ENCODE measurements at places on chromosomes 11 and 22.

- DNase-seq, result no peak
Observed at GRCh38 chr11:69229511-69229910, 64.4 kb upstream of the MYEOV start.

GRCh38 chr22:33542153-33542552 is 378.1 kb downstream of the LARGE1 start:
- DNase-seq, result no peak

- DNase-seq, result no peak
Observed at GRCh38 chr22:38967451-38968450, 10.3 kb downstream of the APOBEC3A start.

DNA sequence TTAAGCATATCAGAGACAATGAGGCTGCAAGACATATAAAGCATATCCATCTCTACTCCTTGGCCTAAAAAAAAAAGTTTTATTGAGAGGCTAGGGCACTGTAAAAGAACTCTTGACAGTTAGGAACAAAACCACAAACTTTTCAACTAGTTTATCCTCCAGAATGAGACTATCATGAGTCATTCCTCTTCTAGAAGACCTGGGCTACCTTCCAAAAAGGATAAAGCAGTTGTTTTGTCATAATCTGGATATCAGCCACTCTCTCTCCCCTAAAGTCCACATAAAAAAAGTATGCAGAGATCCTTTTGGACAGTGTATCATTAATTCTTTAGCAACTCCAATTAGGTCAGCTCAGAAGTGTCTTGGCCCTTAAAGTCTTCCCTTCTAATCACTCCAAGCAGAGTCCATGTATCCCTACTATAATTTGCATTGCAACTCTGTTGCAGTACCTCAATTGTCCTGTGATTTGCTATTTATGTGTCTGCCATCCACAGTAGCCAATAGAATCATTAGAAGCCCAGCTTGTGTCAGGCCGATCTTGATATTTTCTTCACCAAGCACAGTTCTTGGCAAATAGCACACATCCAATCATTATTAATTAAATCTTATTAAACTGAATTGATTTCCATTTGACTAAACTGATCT is 10.4 kb downstream of the OR51T1 start:
- peak; percentile 75 for DNase-seq

GRCh38 chr22:37128555-37129281 is 19.2 kb upstream of the TMPRSS6 start:
- DNase-seq, result no peak

DNA sequence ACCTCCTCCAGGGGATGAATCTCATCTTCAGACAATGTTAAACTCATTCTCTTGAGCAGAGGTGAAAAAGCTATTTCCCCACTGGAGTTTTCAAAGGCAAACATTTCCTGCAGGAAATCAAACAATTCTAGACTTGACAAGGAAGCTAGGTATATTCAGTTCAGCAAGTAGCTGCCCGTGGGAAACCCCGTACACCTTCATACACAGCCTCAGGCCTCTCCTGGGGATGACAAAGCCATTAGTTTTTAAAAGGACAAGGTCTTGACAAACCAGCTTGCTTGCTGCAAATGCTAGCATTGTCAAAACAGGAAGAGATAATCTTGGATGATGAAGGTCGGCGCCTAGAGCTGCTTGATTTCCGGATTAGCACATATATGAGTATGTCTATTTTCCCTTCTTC is 1630.8 kb upstream of the TENM4 start:
- no peak for DNase-seq

DNA sequence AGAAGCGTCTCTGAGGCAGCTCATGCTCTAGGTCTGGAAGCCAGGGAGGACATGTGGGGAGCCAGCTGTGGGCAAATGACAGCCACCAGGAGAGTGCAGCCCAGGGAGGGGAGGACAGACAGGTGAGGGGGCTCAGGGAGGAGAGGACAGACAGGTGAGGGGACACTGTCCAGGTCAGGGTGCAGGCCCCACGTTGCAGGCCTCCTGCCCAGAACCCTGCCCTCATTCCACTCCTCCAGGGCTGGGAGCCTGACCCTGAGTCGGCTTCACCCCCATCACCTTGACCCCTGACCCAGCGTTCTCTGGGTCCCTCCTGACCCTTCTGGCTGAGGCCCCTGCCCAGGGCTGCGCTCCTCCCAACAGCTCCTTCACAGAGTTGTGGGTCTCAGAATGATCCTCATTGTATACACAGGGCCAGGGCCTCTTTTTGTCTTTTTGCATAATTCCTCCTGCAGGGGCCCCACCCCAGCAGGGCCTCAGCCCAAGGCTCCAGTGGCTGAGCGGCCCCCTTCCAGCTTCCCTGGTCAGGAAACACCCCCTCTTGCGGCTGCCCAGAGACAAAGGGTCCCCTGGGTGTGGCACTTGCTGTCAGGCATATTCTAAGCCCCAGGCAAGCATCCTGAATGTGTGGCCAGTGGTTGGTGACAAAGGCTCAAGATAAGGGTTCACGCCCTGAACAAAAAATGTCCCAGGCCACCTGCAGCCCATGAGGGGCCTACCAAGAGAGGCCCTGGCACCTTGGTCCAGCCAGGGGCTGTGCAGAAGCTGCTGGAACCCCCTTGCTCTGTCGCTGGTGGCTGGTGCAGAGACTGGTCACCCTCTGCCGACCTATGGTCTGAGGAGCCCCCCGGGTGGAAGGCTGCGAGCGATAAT is 853.0 kb downstream of the BRD1 start:
- DNase-seq, result no peak

GRCh38 chr11:131609337-131609736 is 238.9 kb downstream of the NTM start:
- peak; percentile 28 for DNase-seq

- DNase-seq, result no peak
Observed at GRCh38 chr11:77104727-77105126, 2.1 kb downstream of the OMP start.

- DNase-seq, result no peak
Observed at GRCh38 chr11:128981254-128981653, 38.6 kb upstream of the TP53AIP1 start.

DNA sequence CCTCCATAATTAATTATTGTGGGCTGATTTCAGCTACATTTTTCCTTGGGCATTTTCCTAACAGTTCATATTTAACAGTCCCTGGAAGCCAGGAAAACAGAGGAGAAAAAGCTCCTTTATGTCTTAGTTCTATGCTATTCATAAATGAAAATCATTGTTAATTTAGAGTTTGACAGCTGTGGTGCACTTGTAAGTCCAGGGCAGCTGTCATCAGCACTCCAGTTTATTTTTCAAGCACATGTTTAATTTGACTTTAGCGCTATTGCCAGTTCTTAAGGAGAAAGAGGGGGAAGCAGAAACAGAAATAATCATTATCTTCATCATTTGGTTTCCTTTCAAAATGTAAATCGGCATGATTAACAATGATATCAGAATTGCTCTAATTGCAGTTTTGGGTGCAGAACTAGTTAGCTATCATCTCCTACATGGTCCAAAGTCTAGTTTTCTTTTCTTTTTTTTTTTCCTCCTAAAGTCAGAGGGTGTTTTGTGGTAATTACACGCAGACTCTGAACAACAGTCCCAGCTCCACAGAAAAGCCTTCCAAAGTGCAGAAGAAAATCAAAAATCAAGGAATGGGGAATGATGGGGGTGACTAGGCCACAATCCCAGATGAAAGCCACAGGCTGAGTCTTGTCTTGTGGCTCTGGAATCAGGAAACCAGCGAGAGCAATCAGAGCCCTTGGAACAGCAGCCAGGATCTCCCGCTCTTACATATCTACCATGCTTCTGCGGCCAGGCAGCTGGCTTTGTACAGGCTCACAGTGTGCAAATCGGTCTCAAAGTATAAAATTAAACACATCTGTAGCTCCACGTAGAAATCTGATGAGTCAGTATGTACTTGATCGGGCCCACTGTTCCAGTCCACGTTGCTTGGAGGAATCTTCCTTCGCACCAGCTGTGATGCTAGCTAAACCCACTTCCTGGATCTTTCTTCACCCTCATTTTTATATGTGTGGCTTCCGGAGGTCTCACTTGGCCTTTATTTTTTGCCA is 91.9 kb downstream of the SPON1 start:
- DNase-seq, result peak; percentile 86

GRCh38 chr22:22785316-22786065 is 102.1 kb upstream of the IGLL5 start:
- DNase-seq, result no peak

- DNase-seq, result no peak
Observed at GRCh38 chr22:20937794-20938671, 20.8 kb downstream of the CRKL start.

DNA sequence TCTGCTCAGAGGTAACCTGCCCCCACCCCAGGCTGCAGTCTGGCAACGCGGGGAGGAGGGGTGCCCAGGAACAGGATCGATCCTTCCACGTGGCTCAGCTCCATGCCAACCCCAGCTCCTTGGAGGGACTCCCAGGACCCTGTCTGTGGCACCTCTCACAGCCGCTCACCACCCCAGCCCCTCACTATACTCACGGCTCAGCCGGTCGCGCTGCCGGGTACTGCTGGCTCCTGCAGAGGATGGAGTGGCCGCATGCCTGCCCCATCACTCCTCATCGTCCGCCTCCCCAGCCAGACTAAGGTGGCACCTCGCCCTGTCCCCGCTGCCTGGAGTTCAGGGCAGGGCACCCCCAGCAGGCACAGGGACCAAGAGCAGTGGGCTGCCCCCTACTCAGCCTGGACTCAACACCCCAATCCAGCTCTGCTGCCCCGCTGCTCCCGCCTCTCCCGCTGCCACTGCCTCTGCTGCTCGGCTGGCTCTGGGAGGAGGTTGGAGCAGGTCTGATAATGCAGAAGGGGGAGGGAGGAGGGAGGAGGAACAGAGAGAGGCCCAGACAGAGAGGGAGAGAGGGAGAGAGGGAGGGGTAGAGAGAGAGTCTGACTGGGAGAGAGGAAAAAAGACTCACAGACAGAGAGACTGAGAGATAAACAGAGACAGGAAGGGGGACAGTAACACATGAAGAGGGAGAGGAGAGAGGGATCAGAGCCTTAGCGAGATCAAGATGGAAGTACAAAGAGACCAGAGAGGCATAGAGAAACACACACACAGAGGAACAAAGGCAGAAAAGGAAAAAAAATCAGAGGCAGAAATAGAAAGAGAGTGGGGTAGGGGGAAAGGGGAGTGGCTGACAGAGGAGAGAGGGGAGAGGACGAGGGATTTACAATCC is at the start of gene PDE2A:
Gene PDE2A, minus strand, starts transcription at position 480 of the 886 bp plus-strand sequence. Its CDS starts 215 bp downstream, at position 265.
- DNase-seq, result no peak

GRCh38 chr11:555227-555779 is 5.2 kb downstream of the LMNTD2 start:
- no peak for DNase-seq

GRCh38 chr11:65764434-65764833 is 16.3 kb downstream of the AP5B1 start:
- DNase-seq, result no peak

DNA sequence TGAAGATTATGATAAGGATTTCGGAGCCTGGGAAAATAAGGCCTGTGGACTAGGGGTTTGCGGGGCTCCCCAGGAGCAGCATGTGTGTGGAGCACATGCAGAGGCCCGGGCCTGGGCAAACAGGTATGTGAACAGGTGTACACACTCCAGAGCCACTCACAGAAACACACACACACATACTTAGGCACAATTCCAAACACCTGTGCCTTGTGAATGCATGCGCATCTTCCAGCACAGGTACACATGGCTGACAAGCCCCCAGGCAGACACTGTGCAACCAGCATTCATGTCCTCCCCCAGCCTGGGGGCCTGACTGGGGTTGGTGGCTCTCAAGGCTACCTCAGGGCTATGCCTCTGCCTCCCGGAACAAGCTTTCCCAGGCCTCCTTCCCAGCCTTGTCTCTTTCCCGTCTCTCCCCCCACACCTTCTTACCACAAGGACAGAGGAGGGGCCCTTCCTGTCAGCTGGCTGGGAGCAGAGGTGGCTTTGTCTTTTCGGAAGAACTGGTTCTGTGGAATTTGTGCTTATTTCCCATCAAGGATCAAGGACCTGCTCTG is 2.6 kb upstream of the P2RY6 start:
- DNase-seq, result no peak
